Progenitor cell of endocrine pancreas (in vitro differentiated cells): ENCODE measurements at places on chromosomes 1 and 21. TPM values are rescaled to one million over a fixed set of nuclear protein-coding genes. Genes with fewer than 3 reads are reported as not detected.

DNA sequence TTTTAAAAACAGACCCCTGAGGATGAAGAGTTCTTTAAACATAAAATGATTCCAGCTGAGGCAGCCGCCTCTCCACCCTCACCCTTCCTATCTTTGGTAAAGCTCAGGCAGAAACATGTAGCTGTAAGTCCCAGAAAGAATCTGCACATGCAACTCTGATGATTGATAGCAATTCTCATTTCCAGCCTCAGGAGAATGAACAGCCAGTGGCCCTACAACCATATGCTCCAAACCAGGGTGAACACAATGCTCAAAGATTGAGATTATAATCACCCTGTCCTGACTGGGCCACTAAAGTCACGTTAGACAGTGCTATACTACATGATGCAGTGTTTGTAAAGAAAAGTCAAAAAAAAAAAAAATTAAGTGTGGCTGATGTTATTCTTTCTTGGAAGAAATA lies 80.2 kb downstream of the LMX1A start:
- H3K4me3 ChIP-seq, result no peak overlapping the region
- peaks cover 21% of the 10 kb centered on the region for H3K27me3 ChIP-seq
- peaks cover 18% of the 10 kb centered on the region for H3K4me1 ChIP-seq
- no peak for DNase-seq
- H3K27ac ChIP-seq, result no peak overlapping the region

DNA sequence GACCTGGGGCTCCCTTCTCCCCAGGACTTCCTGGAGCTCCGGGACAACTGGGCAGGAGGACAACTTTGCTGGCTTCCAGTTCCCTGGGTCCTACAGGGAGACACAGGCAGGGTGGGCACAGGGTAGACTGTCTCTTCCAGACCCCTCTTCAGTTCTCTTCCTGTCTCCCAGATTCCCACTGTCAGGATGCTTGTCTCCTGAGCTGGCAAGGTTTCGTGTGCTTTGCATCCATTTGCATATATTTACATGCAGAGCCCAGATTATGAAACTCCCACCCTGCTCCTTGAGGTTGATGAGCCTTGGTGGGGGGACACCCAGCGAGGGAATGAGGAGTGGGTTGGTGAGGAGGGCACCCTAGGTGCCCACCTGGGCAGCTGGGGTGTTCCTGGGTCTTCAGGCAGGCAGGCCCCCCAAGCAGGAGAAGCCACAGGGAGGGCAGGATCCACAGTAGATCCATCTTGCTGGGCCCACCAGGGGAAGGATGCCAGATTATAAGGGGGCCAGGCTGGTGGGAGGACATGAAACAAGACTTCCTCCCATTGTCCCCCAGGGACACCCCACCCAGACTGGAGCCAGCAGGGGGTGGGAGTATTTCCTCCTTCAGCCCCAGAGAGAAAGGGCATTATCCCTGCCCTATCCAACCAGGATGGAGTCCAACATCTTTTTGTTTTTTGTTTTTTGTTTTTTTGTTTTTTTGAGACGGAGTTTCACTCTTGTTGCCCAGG lies at the start of gene FCN3:
Gene FCN3, minus strand, starts transcription at position 463 of the 725 bp plus-strand sequence. Its CDS starts 6 bp downstream, at position 457.
- H3K4me3 ChIP-seq, result no peak within 1 kb of the TSS
- H3K27me3 ChIP-seq, result peaks cover 15% of the 10 kb centered on the region
- no peak within 1 kb of the TSS for H3K27ac ChIP-seq
- H3K4me1 ChIP-seq, result no peaks in the 10 kb centered on the region
- no peaks in the 10 kb centered on the region for H3K36me3 ChIP-seq
- no peak for DNase-seq

GRCh38 chr21:28856588-28857250 lies 136.0 kb downstream of the LTN1 start:
- DNase-seq, result no peak
- no peak overlapping the region for H3K27ac ChIP-seq
- peaks cover 11% of the 10 kb centered on the region for H3K4me1 ChIP-seq
- no peak overlapping the region for H3K4me3 ChIP-seq
- no peaks in the 10 kb centered on the region for H3K27me3 ChIP-seq

DNA sequence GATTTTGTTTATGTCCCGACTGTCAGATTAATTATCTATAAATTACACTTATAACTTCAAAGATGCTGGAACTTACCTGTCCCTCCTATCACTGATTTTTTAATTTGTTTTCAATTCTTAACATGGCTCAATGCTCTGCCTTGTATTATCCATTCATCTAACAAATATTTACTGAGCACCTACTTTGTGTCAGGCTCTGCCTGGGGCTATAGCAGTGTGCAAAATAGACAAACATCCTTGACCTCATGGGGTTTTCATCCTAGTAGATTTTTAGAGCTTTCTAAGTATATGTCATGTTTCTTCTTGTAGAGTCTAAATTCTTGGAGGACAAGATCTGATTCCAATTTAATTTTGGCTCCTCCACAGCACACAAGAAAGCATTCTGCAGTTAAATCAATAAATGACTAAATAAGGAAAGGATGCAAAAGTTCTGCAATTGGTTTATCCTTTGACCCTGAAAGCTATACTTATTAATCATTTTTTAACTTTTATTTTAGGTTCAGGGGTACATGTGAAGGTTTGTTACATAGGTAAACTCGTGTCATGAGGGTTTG lies 10.8 kb upstream of the SMYD2 start:
- H3K27ac ChIP-seq, result no peak overlapping the region
- peaks cover 3% of the 10 kb centered on the region for H3K27me3 ChIP-seq
- H3K4me3 ChIP-seq, result no peak overlapping the region
- H3K36me3 ChIP-seq, result no peaks in the 10 kb centered on the region
- no peak for DNase-seq

GRCh38 chr21:41427556-41427955 lies 1.5 kb downstream of the MX1 start:
- H3K4me3 ChIP-seq, result no peak overlapping the region
- no peaks in the 10 kb centered on the region for H3K36me3 ChIP-seq
- no peak for DNase-seq
- no peak overlapping the region for H3K27ac ChIP-seq
- peaks cover 46% of the 10 kb centered on the region for H3K27me3 ChIP-seq

- no peaks in the 10 kb centered on the region for H3K36me3 ChIP-seq
- peaks cover 30% of the 10 kb centered on the region for H3K4me1 ChIP-seq
- H3K27ac ChIP-seq, result no peak overlapping the region
Measured at GRCh38 chr1:75342786-75343185, 208.6 kb downstream of the LHX8 start.

- peaks cover 36% of the 10 kb centered on the region for H3K27me3 ChIP-seq
- peaks cover 9% of the 10 kb centered on the region for H3K4me1 ChIP-seq
- no peak overlapping the region for H3K4me3 ChIP-seq
- no peaks in the 10 kb centered on the region for H3K36me3 ChIP-seq
- no peak for DNase-seq
Measured at GRCh38 chr1:205370780-205371179, 14.1 kb upstream of the KLHDC8A start.

DNA sequence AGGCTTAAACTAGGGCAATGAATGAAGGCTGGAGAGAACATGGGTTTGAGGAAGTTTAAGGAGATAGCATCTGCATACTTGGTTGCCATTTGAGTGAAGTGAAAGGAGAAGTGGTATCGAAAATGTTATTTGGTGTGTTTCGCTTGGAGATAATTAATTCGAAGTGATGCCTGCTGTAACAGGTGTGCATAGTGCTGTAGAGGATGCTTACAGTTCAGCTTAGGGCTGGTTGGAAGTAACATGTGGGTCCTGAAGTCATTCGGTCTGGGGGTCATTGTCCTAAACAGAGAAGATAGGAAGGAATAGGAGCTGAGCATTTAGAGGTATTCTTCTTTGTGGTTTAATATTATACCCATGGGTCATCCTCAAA lies 301 bp upstream of the NUDT17 start:
- H3K36me3 ChIP-seq, result peaks cover 10% of the 10 kb centered on the region
- no peak overlapping the region for H3K27ac ChIP-seq
- no peak for DNase-seq

DNA sequence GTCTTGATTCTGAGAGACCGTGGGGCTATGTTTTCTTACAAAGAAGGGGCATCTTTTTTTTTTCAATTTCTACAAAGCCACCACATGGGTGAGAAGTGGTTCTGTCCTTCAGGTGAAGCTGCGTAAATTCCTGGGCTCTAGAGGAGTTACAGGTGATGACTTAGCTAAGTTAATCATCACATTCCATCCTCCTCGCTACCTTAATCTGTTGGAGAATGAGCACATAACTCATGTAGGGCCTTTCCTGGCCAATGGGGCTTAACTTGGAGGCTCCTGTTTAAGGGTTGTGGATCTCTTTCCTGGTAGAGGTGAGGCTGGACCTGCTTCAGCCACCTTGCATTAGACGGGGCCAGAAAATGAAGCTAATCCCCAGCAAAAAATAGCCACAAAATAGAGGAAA lies 19.9 kb downstream of the REG4 start:
- DNase-seq, result no peak
- H3K27me3 ChIP-seq, result no peaks in the 10 kb centered on the region
- no peak overlapping the region for H3K4me3 ChIP-seq
- H3K4me1 ChIP-seq, result peaks cover 46% of the 10 kb centered on the region
- peak overlapping the region; percentile 98 for H3K27ac ChIP-seq

- no peak for DNase-seq
- peaks cover 17% of the 10 kb centered on the region for H3K4me1 ChIP-seq
- peak overlapping the region; percentile 2 for H3K27ac ChIP-seq
Measured at GRCh38 chr1:177817937-177818875, 151.7 kb downstream of the SEC16B start.

The WDR64 gene
- 0.07 TPM in 1 of 2 replicates, not detected in the other for total RNA-seq

The C1orf52 gene
- total RNA-seq, result 41.0 and 42.2 TPM in 2 replicates

The AIRE gene
- not detected in 2 replicates for total RNA-seq

The DYRK3 gene
- total RNA-seq, result 8.4 and 9.1 TPM in 2 replicates
